Right renal cortex interstitium (tissue), 3 donors: ENCODE measurements at places on chromosomes 6 and 20.
A peak's percentile ranks its signal among the peaks of the same experiment; 100 is the strongest.

GRCh38 chr6:37725957-37726356 lies 28.3 kb upstream of the MDGA1 start:
- no peak for DNase-seq

- DNase-seq = no peak
Measured at GRCh38 chr6:34575326-34575725, 19.2 kb upstream of the SPDEF start.

- no peak for DNase-seq
Measured at GRCh38 chr6:85291326-85291725, 158.6 kb upstream of the NT5E start.

- peak; percentile 67 for DNase-seq
Measured at GRCh38 chr6:44096612-44097011, 30.6 kb downstream of the MRPL14 start.

GRCh38 chr6:133432021-133432989 lies 191.1 kb downstream of the EYA4 start:
- DNase-seq = no peak

DNA sequence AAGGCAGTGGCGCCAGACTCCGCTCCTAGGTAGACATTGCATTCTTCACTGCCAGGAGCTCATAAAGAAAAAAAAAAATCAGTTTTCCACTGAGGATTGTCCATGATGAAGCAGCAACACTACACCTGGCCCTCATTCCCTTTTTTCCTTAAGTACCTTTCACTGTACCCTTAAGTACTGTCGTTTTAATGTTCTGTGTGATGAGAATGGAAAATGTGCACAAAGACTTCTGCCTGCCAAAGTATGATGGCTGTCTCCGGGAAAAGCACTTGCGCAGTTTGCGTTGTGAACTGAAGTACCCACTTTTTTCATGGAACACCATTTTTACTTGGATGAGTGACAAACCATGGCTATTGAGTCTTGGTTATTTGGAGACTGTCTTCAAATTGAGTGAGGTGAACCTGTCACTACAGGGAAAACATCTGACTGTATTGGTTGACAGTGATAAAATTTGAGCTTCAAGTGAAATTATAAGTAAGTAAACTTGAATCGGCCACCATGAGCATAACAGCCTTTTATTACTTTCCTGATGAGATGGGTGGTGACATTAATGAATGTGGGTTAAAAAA lies 104.8 kb downstream of the NCOA3 start:
- no peak for DNase-seq

GRCh38 chr20:62762376-62762775 lies 33.9 kb upstream of the MRGBP start:
- no peak for DNase-seq

- DNase-seq = no peak
Measured at GRCh38 chr6:90466154-90466940, 120.5 kb downstream of the MAP3K7 start.

GRCh38 chr6:116881236-116881635 lies 4.2 kb downstream of the RFX6 start:
- no peak for DNase-seq

GRCh38 chr6:12010635-12011275 lies 1.4 kb upstream of the HIVEP1 start:
- DNase-seq = peak; percentile 76

DNA sequence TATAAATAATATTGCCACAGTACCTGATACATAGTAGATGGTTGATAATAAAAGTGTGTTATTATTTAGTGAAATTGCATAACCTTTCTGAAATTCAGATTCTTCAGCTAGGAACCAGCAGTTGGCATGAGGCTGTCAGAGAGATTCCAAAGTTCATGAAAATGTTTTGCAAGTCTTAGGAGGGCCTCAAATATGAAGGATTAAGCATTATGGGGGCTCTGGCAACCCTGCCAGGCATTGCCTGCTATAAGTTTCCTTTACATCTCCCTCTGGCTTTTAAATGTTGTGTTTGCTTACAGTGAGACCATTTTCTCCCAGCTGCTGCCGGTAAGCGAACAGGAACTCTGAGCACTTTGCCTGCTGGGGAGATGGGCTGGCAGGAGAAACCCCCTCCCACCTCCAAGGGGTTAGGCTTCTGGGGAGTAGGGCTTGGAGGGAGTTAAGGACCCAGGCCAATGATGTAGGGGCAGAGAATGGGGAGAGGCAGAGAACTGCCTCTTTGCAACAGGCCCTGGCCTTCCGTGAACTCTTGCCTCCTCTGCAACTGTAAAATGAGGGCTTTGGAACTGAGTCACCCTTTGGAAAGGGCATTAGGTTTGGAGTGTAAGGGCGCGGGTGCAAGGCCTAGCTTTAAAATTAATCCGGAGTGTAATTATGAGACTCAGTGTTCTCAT lies 33.2 kb upstream of the KIF3B start:
- no peak for DNase-seq

DNA sequence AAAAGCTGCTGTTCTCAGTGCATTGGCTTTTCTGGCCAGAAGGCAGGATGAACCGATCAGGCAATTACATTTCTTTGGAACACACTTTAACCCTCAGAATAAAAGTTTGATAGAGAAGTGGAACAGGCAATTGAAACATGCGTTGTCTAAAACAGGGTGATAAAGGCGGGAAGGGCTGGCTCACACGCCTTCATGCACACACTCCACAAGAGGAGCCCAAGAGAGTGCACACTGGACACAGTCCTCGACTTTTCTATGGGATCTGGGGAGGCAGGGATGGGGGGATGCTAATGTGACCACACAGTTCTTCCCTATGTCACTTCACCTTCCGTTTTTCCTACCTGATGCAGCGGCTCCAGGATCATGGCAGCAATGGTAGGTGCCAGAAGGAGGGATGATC lies 30.9 kb upstream of the TUBB2A start:
- no peak for DNase-seq

GRCh38 chr6:11835065-11835464 lies 56.5 kb upstream of the ADTRP start:
- no peak for DNase-seq

DNA sequence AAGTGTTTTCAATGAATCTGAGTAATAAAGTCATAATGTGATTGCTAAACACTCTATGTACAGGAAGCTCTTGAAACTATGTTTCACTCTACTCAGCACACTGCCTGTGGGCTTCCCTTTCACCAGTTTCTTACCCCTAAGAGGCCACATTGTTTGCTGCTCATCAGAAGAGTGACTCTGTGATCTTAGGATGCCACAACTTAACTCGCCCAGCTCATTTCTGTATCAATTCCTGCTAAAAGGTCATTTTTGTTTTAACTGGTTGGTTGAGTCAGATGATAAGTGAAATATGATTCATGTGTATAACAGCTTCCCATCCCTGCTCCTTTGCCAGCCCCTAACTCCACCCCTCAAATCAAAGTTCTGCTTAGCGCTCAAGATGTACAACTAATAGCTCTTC lies 9.8 kb upstream of the NDUFAF4 start:
- DNase-seq = no peak

DNA sequence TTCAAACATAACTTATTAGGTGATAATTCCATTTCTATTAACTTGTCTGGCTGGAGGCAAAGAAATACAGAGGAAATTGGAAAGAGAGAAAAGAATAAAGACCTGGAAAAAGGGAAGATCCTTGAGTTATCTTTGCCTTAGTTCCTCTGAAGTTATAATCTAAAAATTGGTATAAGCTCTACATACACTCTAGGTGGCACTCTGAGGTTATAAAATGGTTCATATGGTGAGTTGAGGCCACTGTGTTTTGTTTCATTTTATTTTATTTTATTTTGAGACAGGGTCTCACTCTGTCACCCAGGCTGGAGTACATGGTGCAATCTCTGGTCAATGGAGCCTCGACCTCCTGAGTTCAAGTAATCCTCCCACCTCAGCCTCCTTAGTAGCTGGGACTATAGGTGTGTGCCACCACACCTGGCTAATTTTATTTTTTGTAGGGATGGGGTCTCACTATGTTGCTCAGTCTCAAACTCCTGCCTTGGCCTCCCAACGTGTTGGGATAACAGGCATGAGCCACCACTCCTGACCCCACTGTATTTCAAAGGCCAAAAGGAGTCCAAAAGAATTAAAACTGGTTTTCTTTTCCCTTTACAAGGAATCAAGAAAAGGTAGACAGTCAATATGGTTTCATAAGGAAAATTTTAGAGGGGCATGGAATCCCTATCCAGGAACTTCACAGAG lies 19.4 kb downstream of the GPX6 start:
- no peak for DNase-seq

DNA sequence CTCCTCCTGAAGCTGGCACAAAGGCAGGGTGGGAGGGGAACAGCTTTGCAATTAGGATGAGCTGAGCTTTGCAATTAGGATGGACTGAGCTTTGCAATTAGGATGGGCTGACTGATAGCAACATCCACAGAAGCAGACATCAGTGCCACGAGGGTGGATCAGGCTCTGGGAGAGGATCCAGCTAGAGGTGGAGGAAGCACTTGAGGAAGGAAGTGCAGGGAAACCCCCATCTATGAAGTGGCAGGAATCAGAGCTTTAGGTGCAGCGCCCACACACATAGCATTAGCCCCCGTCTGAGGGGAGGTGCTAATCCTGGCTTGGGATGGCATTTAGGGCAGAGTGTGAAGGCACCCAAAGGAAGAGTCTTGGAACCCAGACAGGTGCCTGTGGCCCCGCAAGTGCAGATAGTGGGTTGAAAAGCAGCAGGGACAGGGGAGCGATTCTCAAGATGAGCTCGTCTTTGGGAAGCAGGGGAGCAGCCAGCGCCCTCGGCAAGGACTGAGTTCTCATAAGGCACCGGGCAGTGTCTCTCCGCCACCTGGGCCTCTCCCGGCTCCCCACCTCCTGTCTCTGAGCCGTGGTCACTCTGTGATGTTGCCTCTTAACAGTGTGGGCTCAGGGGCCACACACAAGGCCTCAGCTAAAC lies 12.0 kb upstream of the THBS2 start:
- DNase-seq = no peak
